Natural killer cell treated with Interleukin-12 subunit alpha and Interleukin-12 subunit beta and Interleukin-15 and Interleukin-18, amount 100 ng/mL, for 72 hours (primary cell): ENCODE measurements at places on chromosomes 1 and 21. TPM values are rescaled to one million over a fixed set of nuclear protein-coding genes. Genes with fewer than 3 reads are reported as not detected.

DNA sequence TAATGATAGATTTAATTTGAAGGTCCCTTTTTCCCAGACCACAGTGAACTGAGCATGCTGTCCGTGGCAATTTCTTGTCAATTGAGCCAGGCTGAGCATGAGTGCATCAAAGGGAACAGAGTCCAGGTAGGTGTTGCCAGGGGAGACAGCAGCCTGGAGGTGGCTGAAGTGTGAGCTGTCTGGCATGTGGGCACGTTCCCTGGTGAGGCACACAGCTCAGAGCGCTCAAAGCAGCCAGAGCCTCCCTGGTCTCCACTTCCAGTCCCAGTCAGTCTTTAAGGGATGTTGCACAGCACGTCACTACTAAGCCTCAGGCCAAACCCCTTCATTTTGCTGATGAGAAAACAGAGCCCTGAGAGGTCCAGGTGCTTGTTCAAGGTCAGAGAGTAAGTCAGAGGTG is 251.4 kb downstream of the MATN1 start:
- no peaks in the 10 kb centered on the region for H3K4me1 ChIP-seq
- no peak overlapping the region for H3K27ac ChIP-seq
- DNase-seq: no peak
- no peak overlapping the region for H3K4me3 ChIP-seq
- H3K27me3 ChIP-seq: peaks cover 8% of the 10 kb centered on the region

GRCh38 chr1:98287626-98288025 is 366.8 kb upstream of the DPYD start:
- H3K27ac ChIP-seq: no peak overlapping the region
- no peaks in the 10 kb centered on the region for H3K36me3 ChIP-seq
- DNase-seq: no peak
- no peaks in the 10 kb centered on the region for H3K27me3 ChIP-seq

DNA sequence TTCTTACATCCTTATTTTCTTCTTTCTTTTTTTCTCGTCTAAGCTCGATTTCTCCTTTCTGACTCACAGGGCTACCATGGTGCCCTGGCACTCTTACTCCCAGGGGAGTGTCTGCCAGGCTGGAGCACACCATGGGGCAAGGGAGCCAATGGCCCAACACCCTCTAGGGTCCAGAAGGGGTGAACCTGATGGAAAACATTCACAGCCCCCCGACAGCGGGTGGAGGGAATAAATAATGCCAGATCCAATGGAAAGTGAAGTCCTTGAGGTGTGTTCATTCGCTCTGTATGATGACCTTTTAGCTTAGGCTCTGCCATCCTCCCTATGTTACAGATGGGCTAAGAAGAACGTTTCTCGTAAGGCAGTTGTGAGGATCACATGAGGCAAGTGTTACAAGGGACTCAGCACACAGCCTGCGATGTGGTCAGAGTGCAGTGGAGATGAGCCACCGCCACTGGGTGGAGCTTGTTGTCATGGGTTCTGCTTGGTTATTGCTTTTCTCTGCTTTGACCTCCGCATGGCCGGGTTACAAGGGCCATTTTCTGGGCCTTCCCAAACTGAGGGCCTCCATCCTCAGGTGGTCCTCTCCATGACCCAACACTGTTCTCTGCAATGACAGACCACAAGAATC is 3.5 kb upstream of the FCMR start:
- H3K27me3 ChIP-seq: no peaks in the 10 kb centered on the region
- H3K27ac ChIP-seq: no peak overlapping the region
- DNase-seq: peak; percentile 86
- peaks cover 26% of the 10 kb centered on the region for H3K4me1 ChIP-seq

Gene CASQ2
- total RNA-seq: not detected

GRCh38 chr1:19140465-19140864 is 69.6 kb downstream of the UBR4 start:
- no peak overlapping the region for H3K4me3 ChIP-seq
- peaks cover 67% of the 10 kb centered on the region for H3K36me3 ChIP-seq
- H3K4me1 ChIP-seq: no peaks in the 10 kb centered on the region
